ENCODE measurements at places on chromosomes 7 and 10.
A peak's percentile ranks its signal among the peaks of the same experiment; 100 is the strongest.

DNA sequence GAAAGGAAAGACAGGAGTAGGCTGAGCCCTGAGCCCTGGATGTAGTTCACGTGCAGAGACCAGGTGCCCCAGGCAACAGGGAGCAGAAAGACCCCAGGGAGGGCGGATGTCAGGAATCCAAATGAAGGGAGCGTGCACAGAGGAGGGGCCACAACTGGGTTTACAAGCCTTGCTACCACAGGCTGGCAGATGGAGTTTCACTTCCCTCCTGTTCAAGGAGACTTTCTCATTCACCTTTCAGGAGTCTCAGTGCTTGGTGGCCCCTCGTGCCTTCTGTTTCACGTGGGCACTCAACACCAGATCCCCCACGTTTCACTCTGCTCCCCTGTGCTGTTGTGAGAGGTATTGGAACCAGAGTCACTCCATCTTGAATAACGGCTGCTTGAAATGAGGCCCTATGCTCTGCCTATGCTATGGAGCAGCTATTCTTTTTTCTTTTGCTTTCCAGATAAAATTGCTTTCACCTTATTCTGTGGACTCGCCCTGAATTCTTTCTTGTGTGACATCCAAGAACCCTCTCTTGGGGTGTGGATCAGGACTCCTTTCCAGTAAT is 601.4 kb upstream of the IGFBP3 start:
- no peak overlapping the region for H3K27ac ChIP-seq
- H3K27me3 ChIP-seq: peaks cover 5% of the 10 kb centered on the region
- no peak overlapping the region for H3K4me3 ChIP-seq
- no peaks in the 10 kb centered on the region for H3K4me1 ChIP-seq
- H3K36me3 ChIP-seq: peaks cover 7% of the 10 kb centered on the region
- no peak for DNase-seq

- no peaks in the 10 kb centered on the region for H3K36me3 ChIP-seq
- H3K27ac ChIP-seq: no peak overlapping the region
- peaks cover 100% of the 10 kb centered on the region for H3K27me3 ChIP-seq
- DNase-seq: no peak
- H3K4me1 ChIP-seq: peaks cover 26% of the 10 kb centered on the region
Observed at GRCh38 chr7:155380976-155381851, 76.7 kb upstream of the EN2 start.

DNA sequence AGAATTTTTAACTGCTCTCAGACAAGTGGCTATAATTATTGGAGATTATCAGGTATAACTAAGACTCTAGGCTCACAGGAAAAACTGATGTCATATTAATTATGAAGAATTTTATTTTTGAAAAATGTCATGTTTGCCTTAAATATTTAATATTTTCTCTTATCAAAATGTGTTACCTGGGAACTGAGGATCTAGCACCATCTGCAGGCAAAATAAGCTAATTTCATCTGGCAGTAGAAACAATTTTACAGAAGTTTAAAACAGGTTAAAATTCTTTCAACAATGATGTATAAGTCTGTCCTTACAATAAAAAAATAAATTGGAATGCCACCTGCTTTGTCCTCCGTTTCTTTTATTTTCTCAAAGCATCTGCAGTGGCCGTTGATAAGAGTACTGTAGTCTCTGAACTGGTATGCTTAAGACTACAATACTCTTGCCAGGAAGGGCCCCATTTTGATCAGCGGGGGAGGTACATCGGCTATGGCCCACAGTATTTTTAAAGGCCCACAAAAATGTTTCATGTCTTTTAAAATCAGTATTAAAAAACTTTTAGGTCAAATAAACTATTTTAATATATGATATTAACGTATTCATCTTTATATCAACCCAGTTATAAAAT is 81.3 kb downstream of the VWDE start:
- H3K4me3 ChIP-seq: no peak overlapping the region
- H3K27me3 ChIP-seq: no peaks in the 10 kb centered on the region
- peaks cover 24% of the 10 kb centered on the region for H3K4me1 ChIP-seq
- H3K36me3 ChIP-seq: peaks cover 12% of the 10 kb centered on the region
- no peak for DNase-seq
- H3K27ac ChIP-seq: no peak overlapping the region

DNA sequence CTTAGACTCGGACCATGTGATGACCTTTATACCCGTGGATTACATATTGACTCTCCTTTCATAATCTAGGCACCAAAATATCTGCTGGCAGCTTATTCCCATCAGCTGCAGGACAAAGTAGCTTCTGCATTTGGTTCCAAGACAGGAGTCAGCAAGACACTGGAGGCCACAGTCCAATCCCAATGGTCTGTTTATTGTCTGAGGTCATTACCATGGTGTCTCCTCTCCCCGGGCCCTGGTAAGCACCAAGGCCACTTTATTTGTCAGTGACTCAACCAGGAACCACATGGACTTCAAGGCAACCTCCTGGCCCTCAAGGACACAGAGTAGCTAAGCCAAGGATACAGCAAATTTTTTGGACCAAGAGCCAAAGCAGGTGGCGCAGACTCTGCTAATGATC is 36.1 kb downstream of the KCNMA1 start:
- peaks cover 14% of the 10 kb centered on the region for H3K4me1 ChIP-seq
- H3K27ac ChIP-seq: no peak overlapping the region
- H3K36me3 ChIP-seq: no peaks in the 10 kb centered on the region
- no peaks in the 10 kb centered on the region for H3K27me3 ChIP-seq
- H3K4me3 ChIP-seq: no peak overlapping the region
- DNase-seq: no peak

DNA sequence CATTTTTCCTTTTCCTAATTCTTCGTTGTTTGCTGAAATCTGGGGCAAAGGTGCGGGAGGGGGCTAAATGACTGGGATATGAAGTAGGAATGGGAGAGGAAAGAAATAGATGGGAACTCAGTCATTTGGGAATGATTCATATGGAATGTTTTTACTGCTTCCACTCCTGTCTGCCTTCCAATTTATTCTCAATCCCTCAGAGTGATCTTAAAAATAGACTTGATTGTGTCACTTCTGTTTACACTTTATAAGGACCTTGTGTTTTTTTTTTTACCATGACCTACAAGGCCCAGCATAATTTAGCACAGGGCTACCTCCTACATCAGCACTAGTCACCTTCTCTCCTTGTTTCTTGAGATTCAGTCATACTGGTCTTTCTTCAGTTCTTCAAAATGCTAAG is 97.9 kb downstream of the PTEN start:
- no peaks in the 10 kb centered on the region for H3K27me3 ChIP-seq
- H3K27ac ChIP-seq: no peak overlapping the region
- H3K4me3 ChIP-seq: no peak overlapping the region
- H3K4me1 ChIP-seq: peaks cover 4% of the 10 kb centered on the region

GRCh38 chr7:85508642-85509410 is 322.0 kb upstream of the SEMA3D start:
- H3K4me1 ChIP-seq: 0 out of 2 replicates have a peak, but pooled peaks cover 2% of the 10 kb centered on the region
- no peaks in the 10 kb centered on the region for H3K36me3 ChIP-seq
- H3K27ac ChIP-seq: no peak overlapping the region
- no peak overlapping the region for H3K4me3 ChIP-seq
- H3K27me3 ChIP-seq: no peaks in the 10 kb centered on the region

DNA sequence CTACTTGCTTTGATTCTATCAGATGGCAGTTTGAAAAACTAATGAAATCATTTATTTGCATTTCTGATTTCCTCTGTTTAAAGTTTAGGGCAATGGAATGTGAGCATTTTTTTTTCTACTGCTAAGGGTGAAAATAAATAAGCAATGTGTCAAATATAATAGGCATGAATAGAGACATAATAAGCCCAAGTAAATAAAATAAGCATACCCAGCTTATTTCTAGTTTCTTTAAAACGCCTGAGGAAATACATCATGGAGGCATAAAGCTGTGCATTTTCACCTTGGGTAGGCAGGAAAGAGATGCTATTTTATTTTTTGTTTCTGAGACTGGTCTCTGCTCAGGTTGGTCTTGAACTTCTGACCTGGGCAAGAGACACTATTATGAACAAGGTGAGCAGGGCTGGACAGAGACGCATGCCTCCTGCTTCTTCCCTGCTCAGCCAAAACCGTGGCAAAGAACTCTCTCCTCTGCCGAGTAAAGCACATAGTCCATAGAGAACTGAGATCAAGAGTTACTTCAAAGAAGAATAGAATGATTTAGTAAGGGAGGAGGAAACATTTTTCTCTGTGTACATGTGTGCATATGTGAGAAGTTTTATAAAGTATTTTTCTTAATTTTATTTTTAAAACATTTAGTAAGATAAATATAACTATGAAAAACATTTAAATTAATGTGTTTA is 138.1 kb downstream of the GNAI1 start:
- no peaks in the 10 kb centered on the region for H3K27me3 ChIP-seq
- no peak for DNase-seq
- H3K4me1 ChIP-seq: peaks cover 16% of the 10 kb centered on the region
- no peak overlapping the region for H3K27ac ChIP-seq
- no peak overlapping the region for H3K4me3 ChIP-seq

DNA sequence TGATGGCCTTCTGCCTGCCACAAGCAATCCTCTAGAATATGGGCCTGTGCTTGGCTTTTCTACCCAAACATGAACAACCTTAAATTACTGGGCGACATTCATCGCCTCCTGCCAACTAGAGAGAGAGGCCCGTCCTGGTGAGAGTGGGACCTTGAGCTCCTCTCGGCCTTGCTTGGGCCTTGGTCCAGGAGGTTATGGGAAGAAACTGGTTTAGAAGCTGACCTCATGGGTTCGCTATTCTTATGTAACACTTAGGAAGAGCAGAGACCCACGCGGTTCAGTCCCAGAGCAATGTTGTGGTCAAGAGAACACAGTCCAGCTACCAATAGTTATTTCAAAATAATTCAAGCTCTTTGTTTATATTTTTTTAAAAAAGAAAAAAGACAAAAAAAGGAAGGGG is 176.3 kb upstream of the ZNF32 start:
- no peak overlapping the region for H3K4me3 ChIP-seq
- peaks cover 3% of the 10 kb centered on the region for H3K27me3 ChIP-seq
- no peaks in the 10 kb centered on the region for H3K4me1 ChIP-seq
- DNase-seq: no peak
- H3K36me3 ChIP-seq: no peaks in the 10 kb centered on the region

DNA sequence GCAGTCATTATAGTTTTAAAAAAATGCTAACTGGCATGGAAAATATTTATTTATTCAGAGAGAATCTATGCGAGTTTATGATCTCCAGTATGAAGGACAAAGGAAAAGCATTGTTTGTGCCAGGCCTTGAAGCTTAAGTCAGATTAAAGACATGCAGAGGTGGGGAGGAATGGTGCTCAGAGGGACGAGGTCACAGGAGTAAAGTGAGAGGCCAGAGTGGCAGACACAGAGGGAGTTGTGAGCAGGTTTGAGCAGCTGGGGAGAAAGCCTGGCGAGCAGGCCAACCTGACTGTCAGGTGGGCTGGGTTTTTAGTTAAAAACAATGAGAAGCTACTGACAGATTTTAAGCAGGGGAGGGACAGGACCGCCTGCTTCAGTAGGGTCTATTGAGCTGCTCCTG is 6.8 kb upstream of the CCNY start:
- H3K4me3 ChIP-seq: no peak overlapping the region
- peaks cover 17% of the 10 kb centered on the region for H3K36me3 ChIP-seq
- no peak for DNase-seq
- peaks cover 21% of the 10 kb centered on the region for H3K4me1 ChIP-seq
- no peaks in the 10 kb centered on the region for H3K27me3 ChIP-seq

DNA sequence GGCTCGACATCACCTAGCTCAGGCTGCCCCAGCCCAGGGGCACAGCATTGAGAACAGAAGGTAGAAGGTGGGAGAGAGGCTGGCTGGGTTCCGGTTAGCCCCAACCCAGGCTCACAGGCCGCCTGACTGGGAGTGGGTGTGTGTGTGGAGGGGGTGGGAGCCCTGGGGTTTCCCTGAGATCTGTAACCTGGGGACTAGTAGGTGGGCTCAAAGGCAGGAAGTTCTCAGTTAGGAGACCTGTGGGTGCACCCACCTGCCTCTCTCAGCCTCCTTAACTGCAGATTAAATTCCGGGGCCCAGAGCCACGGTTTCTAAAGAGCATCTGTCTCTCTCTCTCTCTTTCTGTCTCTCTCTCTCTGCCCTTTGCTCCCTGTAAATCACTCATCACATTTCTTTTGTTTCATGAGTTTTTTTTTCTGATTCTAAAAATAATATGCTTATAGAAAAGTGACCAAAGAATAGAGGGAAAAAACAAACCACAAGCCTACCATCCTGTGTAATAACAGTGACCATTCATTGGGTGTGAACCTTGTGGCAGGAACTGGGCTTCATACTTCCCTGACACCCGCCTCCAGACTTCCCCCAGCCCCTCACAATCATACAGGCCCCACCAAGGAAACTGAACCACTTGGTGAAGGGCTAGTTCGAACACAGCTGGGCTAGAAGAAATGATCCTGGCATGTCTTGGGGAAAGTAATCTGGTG is 83.4 kb upstream of the SMNDC1 start:
- DNase-seq: no peak
- H3K27me3 ChIP-seq: no peaks in the 10 kb centered on the region
- no peak overlapping the region for H3K4me3 ChIP-seq

DNA sequence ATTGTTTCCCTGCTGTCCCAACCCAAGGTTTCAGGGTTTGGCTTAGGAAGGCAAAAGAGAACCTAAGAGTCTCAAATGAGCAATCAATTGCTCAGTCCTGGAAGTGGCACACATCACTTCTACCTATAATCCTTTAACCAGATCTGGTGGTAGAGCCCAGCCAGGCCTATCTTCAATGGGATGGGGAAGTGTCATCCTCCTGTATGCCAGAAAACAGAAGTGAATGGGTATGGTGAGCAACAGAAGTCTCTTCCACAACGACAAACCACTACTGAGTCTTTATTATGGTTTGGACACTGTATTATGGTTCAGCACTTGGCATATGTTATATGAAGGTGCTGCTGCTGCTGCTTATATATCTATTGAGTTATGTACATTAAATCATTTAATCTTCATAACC is 3.0 kb upstream of the AKR1B1 start:
- no peak for DNase-seq
- no peak overlapping the region for H3K4me3 ChIP-seq
- peaks cover 19% of the 10 kb centered on the region for H3K27me3 ChIP-seq
- no peak overlapping the region for H3K27ac ChIP-seq
- peaks cover 4% of the 10 kb centered on the region for H3K36me3 ChIP-seq

DNA sequence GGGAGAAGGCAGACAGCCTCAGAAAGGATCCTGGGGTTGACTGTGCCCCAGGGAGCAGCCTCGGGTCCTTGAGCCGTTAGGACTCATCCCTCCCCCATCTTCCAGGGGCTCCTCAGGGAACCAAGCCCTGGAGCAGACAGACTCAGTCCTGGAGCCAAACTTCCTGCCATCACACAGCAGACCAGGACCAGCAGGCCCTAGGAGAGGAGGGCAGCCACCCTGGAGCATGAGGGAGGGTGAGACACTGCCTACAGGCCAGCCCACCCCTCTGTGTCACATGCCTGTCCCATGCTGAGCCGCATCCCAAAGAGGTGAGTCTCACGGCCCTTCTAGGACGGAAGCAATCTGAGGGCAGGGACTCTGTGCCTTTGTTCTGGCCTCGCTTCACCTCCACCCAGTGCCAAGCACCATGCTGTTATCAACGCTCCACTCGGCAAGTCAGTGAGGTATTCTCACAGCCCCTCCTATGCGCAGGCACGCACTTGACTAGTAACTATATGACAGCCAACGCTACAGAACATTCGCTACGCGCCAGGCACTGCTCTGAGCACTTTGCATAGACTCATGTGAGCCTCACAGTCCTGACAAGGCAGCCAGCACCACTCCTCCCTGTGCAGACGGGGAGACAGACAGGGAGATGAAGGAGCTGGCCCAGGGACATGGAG is 19.1 kb downstream of the MAD1L1 start:
- peaks cover 79% of the 10 kb centered on the region for H3K36me3 ChIP-seq
- H3K4me3 ChIP-seq: no peak overlapping the region
- H3K27me3 ChIP-seq: no peaks in the 10 kb centered on the region
- peak overlapping the region; percentile 6 for H3K27ac ChIP-seq
- no peaks in the 10 kb centered on the region for H3K4me1 ChIP-seq

GRCh38 chr7:36079446-36080025 is 73.5 kb upstream of the EEPD1 start:
- peaks cover 14% of the 10 kb centered on the region for H3K4me1 ChIP-seq
- peaks cover 5% of the 10 kb centered on the region for H3K27me3 ChIP-seq
- H3K4me3 ChIP-seq: no peak overlapping the region
- no peaks in the 10 kb centered on the region for H3K36me3 ChIP-seq

All from WTC11 (cell line).